ENCODE measurements at places on chromosomes 16 and 17.

GRCh38 chr17:15031975-15032374 is 233.2 kb downstream of the PMP22 start:
- no peak for DNase-seq

GRCh38 chr16:80739523-80739922 is 64.9 kb downstream of the CDYL2 start:
- DNase-seq: no peak

- no peak for DNase-seq
Measured at GRCh38 chr16:2366660-2367309, 26.3 kb upstream of the ABCA3 start.

GRCh38 chr16:73797115-73797514 is 499.5 kb upstream of the PSMD7 start:
- no peak for DNase-seq

DNA sequence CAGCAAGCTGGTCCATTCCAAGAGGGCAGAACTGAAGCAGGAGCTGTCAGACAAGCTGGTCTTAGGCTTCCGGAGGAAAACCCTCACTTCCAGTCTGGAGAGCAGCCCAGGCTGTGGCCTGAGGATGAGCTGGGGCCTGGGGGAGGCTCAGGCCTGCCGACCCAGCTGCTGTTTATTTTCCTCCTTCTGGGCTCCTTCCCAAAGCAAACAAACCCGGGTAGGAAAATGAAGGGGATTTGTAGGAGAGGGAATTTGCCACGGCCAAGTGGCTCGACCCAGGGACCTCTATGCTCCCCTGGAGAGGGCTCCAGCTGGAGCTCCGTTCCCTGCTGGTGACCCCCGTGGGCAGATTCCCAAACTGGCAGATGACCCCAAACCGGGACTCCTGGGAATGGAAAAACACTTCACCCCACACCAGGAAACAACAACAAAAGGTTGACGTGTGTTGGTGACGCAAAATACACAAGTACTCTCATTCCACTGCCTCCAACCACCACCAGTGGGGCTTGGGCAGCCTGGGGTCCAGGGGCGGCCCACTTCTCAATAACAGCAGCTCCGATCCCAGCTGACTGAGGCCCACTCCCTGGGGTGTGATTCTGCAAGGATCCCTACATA is 8.8 kb downstream of the JUP start:
- DNase-seq: no peak

GRCh38 chr16:4214215-4214621 is 27.7 kb downstream of the SRL start:
- no peak for DNase-seq

- peak; percentile 36 for DNase-seq
Measured at GRCh38 chr17:3972281-3972731, 8.1 kb upstream of the ATP2A3 start.
